Glomerular endothelial cell (primary cell): ENCODE measurements at places on chromosomes 12 and 14. TPM values are rescaled to one million over a fixed set of nuclear protein-coding genes. Genes with fewer than 3 reads are reported as not detected.

- no peak for DNase-seq
Measured at GRCh38 chr14:23024612-23025075, 10.1 kb downstream of the PSMB5 start.

GRCh38 chr14:22794551-22794951 lies 20.7 kb downstream of the SLC7A7 start:
- DNase-seq: no peak

Gene TBK1
- 22.3 and 35.2 TPM in 2 replicates for total RNA-seq

DNA sequence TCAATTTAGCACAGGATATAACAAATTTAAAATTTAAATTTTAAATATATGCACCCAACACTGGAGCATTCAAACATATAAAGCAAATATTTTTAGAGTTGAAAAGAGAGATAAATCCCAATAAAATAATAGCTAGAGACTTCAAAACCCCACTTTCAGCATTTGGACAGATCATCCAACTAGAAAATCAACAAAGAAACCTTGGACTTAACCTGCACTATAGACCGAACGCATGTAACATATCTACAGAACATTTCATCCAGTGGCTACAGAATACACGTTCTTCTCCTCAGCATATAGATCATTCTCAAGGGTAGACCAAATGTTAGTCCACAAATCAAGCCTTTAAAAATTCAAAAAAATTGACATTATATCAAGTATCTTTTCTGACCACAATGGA lies 64.0 kb downstream of the SPTSSA start:
- DNase-seq: no peak

Gene RAB21
- total RNA-seq: 25.7 and 43.8 TPM in 2 replicates

Gene MBD6
- total RNA-seq: 28.4 and 31.7 TPM in 2 replicates

Gene CLEC2D
- 2.9 and 8.7 TPM in 2 replicates for total RNA-seq

Gene VDR
- total RNA-seq: 0.10 and 0.18 TPM in 2 replicates

DNA sequence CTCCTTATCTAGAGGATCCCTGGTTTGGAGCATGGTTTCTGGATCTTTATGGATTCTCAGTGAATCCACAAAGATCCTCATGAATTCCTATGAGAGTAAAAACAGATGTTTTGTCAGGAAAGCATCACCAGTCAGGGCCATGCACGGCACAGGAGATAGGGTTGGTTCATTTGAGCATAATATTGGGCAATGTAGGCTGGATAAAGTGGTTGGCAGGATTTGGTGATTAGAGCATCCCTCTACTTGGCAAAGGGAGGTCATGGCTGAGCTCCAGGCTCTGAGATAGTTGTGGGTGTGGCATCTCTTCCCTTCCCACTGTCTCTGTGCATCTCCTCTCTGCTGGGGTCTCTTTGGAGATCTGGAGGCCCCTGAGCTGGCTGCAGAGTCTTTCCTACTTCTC lies 149.8 kb downstream of the DACT1 start:
- DNase-seq: no peak

Gene LYZ
- total RNA-seq: not detected in 2 replicates

DNA sequence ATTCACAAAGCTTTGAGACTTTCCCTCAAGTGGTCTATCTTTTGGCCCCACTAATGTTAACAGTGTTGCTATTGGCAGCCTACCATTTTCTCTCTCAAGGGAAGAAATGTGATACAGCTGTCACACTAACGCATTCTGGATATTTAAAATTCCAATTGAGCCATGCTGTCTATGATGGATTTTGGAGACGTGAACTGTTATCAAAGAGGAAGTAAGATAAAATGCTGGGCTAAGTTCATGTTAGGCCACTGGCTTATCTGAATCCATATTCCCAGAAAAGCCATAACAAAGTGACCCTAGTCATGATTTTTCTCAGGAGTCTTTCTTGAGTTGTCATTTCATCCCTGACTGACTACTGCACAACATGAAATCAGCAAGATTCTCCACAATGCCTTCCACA lies 200.2 kb downstream of the PHLDA1 start:
- no peak for DNase-seq

DNA sequence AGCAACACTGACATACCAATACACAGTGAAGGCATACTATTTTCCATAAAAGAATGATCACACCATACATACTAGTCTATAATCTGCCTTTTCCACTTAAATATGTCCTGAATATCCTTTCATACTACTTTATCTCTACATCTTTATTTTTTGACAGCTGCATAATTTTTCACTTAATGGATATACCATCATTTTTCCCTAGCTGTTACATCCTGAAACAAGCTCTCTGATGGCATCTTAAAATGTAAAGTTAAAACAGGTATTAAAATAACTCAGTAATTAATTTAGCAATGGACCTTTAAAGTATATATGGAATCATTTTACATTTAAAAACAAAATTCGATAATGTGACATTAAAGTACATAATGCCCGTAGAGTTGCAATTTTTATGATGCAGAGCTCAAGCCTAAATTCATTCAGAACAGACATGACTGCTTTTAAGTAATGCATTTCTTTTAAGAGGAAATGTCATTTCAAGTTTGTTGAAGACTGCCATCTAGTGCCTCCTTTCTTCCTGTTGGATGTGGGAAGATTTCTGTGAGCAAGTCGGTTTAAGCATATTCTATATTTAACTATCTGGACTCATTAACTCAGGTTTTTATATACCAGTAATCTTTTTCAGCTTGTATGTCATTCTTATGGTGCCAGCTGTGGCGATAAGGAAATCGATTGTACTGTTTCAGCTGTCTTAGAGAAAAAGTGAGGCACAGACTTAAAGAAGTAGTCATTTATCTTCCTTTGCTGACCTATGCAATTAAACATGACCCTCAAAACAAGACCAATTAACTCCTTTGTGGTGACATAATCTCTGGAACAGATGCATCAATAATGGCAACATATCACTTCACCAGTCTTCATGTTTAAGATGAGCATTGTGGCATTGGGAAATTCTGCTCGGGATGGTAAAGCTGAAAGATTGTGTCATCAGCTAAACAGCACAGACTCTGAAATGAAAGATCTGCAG lies 20.3 kb downstream of the PRICKLE1 start:
- DNase-seq: no peak

Gene HOXC12
- total RNA-seq: not detected in 2 replicates

Gene PITPNM2
- 20.2 and 30.2 TPM in 2 replicates for total RNA-seq

DNA sequence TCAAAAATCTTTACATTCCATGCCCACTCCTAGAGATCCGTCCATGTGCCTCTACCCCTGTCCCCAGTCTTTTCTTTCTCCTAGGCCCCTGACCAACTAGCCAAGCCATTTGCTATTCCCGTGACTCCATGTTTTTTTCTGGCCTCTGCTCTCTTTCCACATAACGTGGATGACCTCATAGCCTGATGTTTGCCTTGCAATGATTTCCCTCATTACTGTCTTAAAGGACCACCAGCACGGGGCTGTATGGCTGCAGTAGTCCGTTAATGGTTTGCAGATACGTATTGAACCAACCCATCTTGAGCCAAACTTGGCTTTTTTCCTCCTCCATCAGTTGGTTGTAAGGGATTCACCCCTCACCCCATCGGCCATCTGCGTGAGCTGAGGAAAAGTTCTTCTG lies 226.0 kb downstream of the PCNX1 start:
- no peak for DNase-seq

DNA sequence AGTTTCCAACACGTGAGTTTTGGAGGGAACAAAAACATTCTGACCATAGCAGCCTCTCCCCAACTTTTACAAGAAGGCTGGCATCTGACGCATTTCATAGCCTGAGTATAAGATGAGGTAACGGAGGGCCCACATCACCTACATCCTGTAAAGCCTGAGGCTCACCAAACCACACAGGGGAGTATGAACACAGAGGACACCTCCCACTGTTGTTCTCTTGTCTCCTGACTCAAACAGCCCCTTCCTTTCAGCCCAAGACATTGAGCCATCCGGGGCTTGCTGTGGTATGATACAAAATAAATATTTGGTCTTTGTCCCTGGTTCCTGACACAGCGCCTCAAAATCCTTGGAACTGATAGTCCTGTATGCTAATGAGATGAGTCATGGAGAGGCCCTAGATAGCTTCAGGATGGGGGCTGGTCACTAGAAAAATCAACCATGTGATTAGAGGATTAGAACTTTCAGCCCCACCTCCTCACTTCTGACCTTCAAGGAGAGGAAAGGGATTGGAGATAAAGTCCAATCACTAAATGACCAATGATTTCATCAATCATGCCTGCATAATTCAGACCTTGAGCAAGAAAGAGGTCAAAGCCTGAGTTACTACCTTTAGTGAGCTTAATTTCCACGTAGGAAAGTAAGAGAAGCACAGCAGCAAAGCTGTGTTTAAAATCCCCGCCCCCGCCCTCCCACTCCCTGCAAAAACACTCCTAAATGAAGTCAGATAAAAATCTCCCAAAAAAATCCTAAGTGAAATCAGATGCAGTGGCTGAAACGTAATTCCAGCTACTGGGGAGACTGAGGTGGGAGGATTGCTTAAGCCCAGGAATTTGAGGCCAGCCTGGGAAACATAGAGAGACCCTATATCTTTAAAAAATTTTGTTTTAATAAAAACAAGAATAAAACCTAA lies 236.4 kb downstream of the PCNX1 start:
- peak; percentile 44 for DNase-seq

Gene DTX1
- total RNA-seq: 0.34 and 3.2 TPM in 2 replicates

DNA sequence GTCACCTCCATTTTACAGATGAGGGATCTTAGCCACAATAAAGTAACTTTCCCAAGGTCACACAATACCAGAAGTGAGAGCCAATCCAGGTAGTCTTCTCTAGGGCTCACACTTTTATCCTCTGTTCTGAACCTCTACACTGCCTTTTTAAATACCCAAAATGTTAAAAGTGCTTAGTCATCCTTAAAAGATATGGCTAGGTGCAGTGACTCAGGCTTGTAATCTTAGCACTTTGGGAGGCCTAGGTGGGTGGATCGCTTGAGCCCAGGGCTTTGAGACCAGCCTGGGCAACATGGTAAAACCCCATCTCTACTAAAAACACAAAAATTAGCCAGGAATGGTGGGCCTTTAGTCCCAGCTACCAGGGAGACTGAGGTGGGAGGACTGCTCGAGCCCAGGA lies 104.1 kb upstream of the PPP4R3A start:
- no peak for DNase-seq

Gene SLC17A8
- not detected in 2 replicates for total RNA-seq

Gene CRACR2A
- total RNA-seq: 6.7 and 7.9 TPM in 2 replicates

DNA sequence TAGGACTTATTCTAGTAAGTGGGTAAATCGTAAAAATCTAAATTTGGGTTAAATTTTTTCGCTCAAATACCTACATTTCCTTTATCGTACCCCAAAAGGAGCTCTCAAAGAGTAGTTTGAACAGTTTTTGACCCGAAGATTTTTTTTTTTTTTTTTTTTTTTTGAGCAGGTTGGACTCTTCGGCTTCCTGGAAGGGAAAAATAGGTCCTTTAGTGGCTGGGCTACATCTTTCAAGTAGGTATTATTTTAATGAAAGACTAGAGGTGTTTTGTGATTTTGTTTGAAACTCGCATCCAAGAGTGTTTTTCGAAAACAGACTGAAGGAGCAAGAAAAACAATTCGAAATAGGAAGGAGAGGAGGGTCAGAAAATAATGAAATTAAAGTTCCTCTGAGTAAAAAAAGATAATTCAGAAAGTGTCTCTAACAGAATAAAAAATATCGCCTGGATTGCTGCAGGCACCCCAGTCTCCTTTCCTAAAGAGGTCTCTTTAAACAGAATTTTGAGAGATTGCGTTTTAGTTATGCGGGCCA lies 6.0 kb downstream of the CDKN1B start:
- no peak for DNase-seq

- no peak for DNase-seq
Measured at GRCh38 chr12:89859508-89860220, 151.0 kb upstream of the ATP2B1 start.

- no peak for DNase-seq
Measured at GRCh38 chr14:53956427-53957201, at the start of gene BMP4. BMP4 (minus strand) TSS chr14:53956825; CDS start chr14:53952222, 4,603 bp downstream.

DNA sequence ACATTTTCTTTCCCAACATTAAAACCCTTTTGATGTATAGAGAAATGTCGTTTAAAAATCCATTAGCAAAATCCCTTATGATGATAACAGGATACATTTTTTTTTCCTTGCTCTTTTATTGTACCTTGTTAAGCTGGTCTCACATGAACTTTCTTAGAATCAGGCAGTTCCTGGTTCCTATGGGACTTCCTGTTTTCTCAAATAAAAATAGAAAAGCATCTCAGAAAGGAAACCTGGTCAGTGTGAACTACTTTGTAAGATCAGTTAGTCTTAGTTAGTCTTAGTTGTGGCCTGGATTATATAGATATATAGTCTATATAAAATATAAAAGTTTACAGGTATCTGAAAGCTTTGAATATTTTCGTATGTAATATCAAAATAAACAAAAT lies 40.3 kb downstream of the LEMD3 start:
- peak; percentile 52 for DNase-seq

GRCh38 chr14:74015963-74016362 lies 3.1 kb downstream of the ENTPD5 start:
- no peak for DNase-seq

GRCh38 chr12:24839268-24839791 lies 109.6 kb downstream of the BCAT1 start:
- no peak for DNase-seq

GRCh38 chr12:64120568-64120967 lies 101.5 kb downstream of the KICS2 start:
- DNase-seq: no peak

GRCh38 chr14:24813089-24813815 lies 179.3 kb upstream of the GZMB start:
- no peak for DNase-seq

DNA sequence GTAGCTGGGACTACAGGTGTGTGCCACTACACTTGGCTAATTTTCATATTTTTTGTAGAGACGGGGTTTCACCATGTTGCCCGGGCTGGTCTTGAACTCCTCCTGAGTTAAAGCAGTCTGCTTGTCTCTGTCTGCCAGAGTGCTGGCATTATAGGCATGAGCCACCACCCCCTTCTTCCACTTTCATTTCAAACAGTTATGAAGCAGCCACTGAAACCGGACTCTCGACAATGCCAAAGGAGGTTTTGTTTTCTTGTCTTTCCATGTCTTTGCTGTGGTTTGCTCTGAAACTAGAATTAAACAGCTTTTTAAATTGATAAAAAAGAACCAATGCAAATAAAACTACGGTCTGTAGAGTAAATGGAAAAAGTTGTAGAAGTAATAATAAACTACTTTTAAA lies 30.4 kb downstream of the RAP1B start:
- DNase-seq: no peak

Gene CCDC184
- total RNA-seq: 0.41 TPM in 1 of 2 replicates, not detected in the other

DNA sequence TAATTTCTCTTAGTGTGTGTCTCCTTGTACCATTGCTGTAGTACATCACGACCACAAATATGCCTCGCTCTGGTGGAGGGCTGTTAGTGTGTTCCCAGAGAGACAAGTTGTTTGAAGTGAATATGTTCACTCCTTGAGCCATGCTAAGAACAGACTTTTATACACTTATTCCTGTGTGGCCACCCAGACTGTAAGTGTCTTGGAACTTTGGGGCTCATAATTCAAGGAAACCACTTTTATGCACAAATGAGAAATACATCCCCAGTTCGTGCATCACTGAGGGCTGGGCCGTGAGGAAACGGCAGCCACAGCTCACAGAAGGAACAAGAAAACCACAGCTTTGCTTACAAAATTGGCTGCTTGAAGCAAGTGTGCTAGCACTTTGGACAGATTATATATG lies 362.2 kb upstream of the DDHD1 start:
- no peak for DNase-seq

Gene C12orf54
- total RNA-seq: not detected in 2 replicates

- DNase-seq: no peak
Measured at GRCh38 chr12:45939759-45940158, 50.6 kb downstream of the SCAF11 start.
